ENCODE measurements at places on chromosomes 5 and 9.
A peak's percentile ranks its signal among the peaks of the same experiment; 100 is the strongest.

DNA sequence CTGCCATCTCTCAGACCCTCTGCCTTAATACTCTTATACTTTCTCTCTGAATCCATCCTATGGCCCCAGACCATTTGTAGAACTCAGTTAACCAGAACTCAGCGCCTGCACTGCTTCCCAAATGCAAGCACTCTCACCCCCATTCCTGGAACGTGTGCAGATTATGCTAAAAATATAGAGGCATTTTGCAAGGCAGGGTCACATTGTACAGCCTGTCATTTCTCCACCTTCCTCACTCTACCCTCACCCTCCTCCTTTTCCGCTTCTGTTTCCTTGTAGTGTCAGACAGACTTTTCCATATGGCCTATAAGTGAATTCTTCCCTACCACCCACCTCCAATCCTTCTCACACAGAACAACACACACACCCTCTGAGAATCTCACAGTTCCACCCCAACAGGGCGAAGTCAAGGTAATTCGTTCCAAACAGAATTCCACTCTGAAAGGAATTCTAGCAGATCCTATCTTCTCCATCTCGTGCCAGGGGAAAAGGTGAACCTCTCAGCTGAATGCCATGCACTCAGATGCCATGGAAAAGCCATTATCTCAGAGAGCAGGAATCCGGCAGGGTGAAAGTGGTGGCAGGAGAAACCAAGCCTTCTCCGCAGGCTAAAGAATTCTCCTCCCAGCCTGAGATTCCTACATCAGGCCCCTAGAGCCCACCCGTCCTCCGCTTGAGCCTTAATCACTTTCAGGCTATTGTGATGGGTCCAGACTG, 25.3 kb downstream of the GGTA1 start:
- DNase-seq = no peak

GRCh38 chr9:70297141-70297540, 38.4 kb downstream of the SMC5 start:
- DNase-seq = no peak

DNA sequence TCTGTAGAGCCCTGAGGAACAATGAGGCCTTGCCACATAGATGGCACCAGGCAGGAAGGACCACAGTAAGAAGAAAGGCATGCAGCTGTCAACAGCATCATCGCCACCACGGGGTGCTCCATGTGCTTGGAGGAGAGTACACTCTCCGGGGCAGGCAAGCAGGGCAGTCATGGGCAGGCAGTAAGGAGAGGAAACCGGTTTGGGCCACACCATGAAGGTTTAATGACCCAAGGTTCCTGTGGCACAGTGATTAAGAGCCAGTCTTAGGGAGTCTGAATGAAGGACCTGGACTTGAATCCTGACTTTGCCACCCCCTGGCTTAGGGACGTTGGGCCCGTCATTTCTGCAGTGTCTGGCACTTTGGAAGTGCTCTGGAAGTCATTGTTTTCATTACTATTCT, 80.6 kb upstream of the ZBTB43 start:
- DNase-seq = peak; percentile 79

- peak; percentile 82 for DNase-seq
Measured at GRCh38 chr9:116234081-116234480, 80.5 kb downstream of the PAPPA start.

DNA sequence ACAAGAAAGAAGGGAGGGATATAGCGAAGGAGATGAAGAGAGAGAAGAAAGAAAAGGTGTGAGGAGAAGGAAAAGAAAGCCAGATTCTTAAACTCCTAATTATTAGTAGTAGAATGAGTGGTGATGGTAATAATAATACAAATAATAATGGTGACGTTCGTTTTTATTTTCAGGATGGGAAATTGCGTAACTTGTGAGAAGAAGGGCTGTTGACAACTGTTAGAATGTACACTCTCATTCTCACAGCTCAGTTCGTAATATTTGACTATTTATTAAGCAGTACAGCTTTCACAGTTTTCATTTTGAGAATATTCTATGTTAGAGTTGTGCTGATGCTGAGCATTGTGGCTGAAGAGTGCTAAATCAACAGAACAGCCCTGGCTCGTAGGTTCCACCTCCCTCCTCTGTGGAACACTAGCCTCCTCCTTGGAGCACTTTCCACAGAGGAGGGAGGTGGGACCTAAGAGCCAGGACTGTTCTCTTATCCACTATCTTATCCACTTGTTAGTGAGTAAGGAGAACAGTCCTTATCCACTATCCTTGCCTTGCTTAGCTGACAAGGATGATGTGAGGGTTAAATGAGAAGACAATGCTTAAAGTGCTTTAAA, 258.3 kb upstream of the VLDLR start:
- DNase-seq = no peak

DNA sequence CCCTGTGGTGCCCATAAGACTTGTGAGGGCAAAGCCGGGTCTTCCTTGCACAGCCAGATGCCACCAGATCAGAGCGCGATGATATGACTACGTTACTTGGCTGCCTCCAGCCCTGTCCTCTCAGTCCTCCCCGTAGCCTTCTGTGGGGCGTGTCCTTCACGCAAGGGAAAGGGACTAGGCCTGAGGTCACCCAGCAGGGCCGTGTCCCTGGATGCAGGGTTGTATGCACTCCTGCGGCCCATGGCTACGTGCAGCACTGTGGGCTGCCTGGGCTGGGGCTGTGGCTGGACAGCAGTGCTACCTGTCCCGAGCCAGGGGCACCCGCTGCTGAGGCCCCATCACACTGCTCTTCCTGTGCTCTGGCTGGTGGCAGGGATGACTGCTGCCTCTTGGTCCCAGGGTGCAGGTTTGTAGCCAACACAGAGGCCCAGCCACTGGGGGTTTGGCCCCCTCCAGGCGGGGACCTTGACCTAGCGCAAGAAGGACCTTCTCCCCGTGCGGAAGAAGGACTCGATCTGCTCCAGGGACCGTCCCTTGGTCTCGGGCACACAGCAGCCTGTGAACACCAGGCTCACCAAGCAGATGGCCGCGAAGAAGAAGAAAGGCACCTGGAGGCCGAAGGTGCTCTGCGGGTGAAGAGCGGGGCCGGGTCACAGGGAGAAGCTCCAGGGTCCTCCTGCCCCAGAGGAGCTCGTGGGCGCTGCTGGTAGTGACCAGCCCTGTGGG, 7.2 kb downstream of the SLC2A6 start:
- DNase-seq = no peak

- DNase-seq = no peak
Measured at GRCh38 chr9:88979021-88979420, 12.2 kb upstream of the S1PR3 start.

GRCh38 chr9:2355697-2355983, 265.9 kb upstream of the VLDLR start:
- no peak for DNase-seq

DNA sequence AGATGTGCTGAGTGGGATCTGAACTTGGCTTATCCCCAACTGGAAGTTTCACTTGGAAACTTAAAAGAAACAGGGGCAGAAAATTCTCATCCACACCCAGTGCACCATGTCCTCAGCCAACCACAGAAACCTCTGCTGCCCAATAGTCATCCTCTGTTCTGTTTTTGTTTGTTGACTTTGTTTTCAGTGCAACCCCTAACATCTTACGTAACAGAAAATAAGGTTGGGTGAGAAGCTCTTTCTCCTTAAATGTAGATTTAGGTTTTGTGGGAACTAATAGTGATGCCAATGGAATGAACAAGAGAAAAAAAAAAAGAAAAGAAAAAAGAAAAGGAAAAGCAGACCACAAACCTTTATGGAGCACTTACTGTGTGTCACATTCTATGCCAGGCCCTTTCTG, 262.8 kb downstream of the PAPPA start:
- peak; percentile 83 for DNase-seq

DNA sequence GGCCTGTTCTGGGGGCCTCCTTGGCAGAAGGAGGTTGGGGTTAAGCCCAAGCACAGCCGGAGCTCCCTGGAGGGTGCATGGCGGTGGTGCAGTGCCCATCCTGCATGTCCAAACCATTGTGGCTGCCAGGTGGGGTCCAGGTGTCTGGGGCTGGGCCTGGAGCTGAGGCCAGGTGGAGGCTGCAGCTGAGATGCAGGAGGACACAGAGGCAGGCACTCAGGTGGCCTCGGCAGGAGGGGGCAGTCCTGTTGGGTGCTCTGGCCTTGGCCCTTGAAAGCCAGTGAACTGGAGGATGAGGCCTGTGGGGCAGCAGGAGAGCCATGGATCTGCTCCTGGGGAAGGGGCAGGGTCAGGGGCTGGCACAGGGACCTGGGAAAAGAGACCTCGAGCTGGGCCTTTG, 195.3 kb downstream of the OLFM1 start:
- DNase-seq = no peak

DNA sequence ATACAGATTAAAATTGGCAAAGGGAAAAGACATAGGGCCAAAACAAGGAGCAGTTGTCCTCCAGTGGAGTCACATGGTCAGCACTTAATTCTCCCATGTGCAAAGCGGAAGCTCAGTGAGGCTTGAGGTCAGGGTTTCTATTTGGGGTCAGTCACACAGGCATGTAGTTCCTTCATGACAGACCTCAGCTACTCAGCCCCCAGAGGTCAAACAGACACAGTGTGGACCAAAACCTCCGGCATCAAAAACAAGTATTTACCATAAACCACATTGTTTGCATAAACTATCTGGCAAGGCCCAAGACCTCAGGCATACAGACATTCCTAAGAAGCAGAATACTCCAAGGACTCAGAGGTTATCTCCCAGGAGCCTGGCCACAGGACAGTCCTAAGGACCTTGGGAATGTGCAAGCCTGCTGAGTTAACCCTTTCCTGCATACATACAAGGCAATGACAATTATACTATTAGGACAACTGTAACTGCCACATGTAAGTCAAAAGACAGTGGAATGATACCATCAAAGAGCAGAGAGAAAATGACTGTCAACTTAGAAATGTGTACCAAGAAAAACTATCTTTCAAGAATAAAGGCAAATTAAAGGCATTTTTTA, 28.7 kb upstream of the FNIP1 start:
- DNase-seq = no peak

DNA sequence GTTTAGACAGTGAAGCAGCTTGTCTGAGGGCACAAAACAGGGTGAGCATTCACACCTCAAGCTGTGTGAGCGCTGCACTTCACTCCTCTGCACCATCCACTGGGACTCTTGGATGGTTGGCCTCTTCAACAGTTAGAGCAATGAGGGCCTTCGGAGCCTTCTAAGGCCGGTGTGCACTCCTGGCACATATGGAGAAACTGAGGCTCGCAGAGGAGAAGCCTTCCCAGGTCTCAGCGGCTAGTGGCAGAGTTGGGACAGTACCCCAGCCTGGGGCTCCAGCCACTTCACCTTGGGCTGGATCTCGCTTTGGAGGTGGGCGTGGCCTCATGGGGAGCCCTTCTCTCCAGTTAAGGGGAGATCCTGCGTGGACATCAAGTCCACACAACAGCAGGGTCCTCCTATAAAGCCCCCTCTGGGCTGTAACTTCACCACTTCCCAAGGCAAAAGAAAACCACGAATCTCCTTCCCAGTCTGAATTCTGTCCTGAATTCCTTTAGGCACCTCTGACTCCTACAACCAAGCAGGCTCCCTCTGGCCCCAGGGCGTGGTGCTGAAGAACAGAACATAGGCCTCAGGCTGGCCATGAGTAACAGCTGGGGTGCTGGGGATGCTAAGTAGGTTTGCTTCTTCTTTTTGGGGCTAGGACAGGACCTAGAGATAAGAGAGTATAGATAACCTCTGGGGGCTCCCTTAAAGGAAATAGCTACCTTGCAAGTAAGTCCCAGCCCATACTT, 30.5 kb upstream of the CSF1R start:
- peak; percentile 33 for DNase-seq

DNA sequence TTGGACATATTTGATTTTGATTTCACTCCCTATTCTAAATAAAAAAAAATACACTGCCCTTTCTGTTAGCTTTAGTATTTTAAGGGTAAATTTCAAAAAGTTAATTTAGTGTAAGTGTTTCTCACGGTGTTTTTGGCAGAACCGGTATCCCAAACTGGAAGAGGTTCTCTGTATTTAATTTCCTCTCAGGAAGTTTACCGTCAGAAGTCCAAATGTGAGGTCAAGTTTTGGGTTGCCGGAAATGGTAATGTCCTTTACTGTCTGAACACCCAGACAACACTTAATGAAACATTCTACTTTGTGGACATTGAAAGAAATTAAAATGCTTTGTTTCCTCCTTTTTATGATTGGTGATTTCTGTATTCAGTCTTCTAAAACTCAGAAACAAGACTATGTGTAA, 148.7 kb upstream of the CDKN2B start:
- no peak for DNase-seq

- DNase-seq = no peak
Measured at GRCh38 chr5:154830596-154830995, 19.8 kb downstream of the FAXDC2 start.

GRCh38 chr5:132473019-132473531, 17.5 kb downstream of the IRF1 start:
- DNase-seq = no peak

DNA sequence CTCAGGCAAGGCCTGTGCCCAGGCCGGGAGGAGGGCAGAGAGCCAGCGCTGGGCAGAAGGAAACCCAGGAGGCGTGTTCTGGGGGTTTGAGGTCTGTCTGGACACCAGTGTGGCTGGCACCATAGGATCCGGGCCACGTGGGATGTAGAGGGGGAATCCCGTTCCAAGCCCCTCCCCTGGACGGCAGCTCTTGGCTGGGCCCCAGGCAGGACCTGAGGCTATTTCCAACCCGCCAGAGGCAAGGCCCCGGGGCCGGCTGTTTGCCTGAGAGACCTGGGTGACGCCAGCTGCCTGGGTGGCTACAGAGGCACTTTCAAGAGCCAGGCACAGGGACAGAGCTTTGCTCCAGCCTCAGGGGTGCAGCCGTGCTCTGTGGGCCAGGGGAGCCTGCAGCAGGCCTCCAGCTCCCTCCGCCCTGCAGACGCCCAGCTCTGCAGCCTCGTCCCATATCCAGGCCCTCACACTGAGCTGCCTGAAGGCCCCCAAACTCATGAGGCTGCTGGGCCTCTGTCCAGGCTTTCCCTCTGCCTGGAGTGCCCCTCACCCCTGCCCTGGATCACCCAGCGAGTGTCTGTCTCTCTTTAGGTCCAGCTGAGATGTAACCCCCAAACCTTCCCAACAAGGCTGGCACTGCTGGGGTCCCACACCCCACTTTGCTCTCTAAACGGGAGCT, 56.6 kb upstream of the EGFL7 start:
- no peak for DNase-seq

GRCh38 chr5:143140492-143141203, 262.8 kb downstream of the NR3C1 start:
- DNase-seq = peak; percentile 42

DNA sequence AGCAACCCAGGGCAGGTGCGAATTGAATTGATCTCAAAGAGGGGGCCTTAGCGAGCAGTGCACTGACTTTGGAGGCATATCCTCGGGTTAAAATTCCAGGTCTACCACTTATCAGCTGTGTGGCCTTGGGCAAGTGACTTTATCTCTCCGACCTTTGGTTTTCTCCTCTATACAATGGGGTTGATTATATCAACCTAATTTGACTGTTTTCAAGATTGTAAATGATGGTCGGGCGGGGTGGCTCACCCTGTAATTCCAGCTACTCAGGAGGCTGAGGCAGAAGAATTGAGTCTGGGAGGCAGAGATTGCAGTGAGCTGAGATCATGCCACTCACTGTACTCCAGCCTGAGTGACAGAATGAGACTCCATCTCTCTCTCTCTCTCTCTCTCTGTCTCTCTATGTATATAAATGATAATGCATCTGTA, 18.7 kb downstream of the SPRY4 start:
- no peak for DNase-seq

- peak; percentile 84 for DNase-seq
Measured at GRCh38 chr5:172860520-172861443, 26.7 kb downstream of the ERGIC1 start.

GRCh38 chr5:26430323-26430722, 608.1 kb downstream of the CDH9 start:
- DNase-seq = no peak
